ENCODE measurements at places on chromosomes 7 and 10.

DNA sequence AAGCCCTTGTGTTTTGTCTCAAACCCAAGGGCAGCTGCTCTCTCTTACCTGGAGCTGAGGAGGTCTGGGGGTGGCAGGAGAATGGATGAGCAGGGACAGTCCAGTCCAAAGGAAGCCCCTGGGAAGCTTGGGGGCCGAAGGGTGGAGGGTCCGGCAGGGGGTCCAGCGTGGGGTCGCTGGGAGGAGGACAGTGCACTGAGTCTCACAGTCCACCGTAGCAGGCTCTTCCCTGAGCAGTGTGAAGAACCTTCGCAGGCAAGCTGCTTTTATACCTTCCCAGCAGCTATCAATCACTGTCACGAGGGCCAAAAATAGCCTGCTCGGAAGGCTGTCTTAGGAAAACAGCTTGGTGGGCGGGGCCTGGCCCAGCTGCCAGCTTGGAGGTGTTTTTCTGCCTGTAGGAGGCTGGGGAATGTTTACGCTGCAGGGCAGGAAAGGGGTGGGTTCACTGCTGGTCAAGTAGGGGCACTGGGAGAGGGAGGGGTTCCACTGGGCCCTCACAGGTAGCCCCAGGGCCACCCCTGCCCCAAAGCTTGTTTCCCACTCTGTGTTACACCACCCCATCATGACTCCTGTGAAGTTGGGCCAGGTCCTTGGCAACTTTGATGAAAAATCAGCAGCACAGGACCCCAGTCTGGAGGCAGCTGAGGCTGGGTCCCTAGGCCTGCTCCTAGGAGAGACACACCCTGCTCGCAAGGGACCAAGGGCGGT, at the start of gene DEPP1:
DEPP1 (minus strand) TSS at position 240 of the 711 bp plus-strand sequence. CDS start 779 bp downstream, outside the sequence.
- DNase-seq = peak; percentile 78

- DNase-seq = no peak
These were observed 185.4 kb upstream of the ANK3 start for GRCh38 chr10:60575105-60575504.

DNA sequence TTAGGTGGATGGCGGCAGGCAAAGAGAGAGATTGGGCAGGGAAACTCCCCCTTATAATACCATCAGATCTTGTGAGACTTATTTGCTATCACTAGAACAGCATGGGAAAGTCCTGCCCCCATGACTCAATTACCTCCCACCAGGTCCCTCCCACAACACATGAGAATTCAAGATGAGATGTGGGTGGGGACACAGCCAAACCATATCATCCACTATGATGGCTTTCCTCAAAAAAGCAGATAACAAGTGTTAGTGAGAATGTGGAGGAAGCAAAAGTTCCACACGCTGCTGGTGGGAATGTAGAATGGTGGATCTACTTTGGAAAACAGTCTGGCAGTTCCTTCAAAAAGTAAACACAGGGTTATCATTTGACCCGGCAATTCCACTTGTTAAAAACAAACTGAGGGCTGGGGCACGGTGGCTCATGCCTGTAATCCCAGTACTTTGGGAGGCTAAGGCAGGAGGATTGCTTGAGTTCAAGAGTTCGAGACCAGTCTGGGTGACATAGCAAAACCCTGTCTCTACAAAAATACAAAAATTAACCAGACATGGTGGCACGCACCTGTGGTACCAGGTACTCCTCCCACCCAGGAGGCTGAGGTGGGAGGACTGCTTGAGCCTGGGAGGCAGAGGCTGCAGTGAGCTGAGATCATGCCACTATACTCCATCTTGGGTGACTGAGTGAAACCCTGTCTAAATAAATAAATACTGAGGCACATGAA, 161.4 kb upstream of the EEPD1 start:
- no peak for DNase-seq

- no peak for DNase-seq
These were observed 488.6 kb downstream of the KCNMA1 start for GRCh38 chr10:77149001-77149400.

GRCh38 chr7:87213811-87214210, 5.7 kb downstream of the TMEM243 start:
- no peak for DNase-seq

- DNase-seq = no peak
These were observed 30.8 kb upstream of the UNCX start for GRCh38 chr7:1201916-1202315.

- no peak for DNase-seq
These were observed 78.8 kb upstream of the LRRN3 start for GRCh38 chr7:111012149-111012548.

DNA sequence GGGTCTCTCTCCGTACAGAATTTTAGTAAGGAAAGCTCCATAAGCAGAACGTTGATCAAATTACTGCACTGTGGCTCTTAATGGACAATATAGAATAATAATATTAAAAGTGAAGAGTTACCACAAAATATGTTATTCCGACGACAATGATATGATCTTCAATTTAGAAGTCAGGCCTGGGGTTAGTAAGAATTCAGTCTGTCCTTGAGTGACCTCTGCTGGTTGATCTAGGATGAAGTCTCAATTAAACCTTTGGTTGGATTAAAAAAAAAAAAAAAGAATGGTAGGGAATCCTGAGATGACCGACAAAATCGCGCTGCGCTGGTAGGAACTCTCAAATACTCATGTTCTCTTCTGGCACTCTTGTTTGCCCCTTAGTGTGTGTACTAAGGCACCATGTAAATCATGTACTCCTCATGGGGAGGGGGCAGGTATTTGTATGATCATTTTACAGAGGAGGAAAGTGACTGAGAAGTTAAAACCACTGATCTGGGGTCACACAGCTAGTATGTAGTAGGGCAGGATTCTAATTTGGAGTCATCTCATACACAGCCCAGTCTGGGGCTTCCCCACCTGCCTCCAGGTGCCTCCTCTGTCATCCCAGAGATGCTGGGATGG, 161.3 kb upstream of the NPVF start:
- peak; percentile 75 for DNase-seq

DNA sequence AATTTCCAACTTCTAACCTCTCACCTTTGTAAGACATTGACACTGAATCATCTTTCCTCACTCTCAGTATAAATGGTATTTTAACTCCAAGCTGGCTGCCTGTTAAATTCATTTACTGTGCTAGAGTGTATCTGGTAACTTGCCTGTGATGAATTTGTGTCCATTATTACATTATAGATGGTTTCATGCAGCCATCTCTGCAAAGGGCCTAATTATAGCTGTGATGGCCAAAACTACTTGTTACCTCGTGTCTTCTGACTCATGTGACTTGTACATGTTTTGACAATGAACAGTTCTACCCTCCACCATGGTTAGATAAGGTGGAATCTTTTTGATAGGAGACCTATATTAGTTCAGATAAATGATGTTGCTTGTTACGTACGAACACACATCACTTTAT, 392.0 kb downstream of the PAXIP1 start:
- peak; percentile 0 for DNase-seq

- no peak for DNase-seq
These were observed 258.7 kb downstream of the ELFN1 start for GRCh38 chr7:1928645-1929348.

Data from pons (tissue), 1 donor.